Amniotic stem cell (primary cell): ENCODE measurements at places on chromosomes 2 and 18.

GRCh38 chr18:34867520-34867919 is 157.4 kb downstream of the DTNA start:
- no peak for DNase-seq

GRCh38 chr18:34315591-34316352 is 91.1 kb upstream of the NOL4 start:
- DNase-seq: no peak

DNA sequence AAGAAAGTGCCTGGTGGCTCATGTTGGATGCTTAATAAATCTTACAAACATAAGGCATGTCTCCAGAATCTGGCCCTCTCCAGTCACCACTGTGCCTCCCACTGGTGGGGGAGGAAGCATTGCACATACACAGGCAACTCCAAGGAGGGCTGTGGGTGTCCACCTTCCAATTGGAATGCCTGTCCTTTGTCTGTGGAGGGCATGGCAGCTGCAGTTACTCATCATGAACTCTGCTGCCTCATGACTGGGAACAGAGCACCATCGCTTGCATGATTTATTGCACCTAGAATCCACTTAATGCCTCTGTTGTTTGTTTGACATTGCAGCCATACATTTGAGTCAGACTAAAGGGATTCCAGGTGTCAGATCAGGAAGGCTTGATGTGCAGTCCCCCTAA is 278.9 kb downstream of the PRKCE start:
- DNase-seq: no peak

DNA sequence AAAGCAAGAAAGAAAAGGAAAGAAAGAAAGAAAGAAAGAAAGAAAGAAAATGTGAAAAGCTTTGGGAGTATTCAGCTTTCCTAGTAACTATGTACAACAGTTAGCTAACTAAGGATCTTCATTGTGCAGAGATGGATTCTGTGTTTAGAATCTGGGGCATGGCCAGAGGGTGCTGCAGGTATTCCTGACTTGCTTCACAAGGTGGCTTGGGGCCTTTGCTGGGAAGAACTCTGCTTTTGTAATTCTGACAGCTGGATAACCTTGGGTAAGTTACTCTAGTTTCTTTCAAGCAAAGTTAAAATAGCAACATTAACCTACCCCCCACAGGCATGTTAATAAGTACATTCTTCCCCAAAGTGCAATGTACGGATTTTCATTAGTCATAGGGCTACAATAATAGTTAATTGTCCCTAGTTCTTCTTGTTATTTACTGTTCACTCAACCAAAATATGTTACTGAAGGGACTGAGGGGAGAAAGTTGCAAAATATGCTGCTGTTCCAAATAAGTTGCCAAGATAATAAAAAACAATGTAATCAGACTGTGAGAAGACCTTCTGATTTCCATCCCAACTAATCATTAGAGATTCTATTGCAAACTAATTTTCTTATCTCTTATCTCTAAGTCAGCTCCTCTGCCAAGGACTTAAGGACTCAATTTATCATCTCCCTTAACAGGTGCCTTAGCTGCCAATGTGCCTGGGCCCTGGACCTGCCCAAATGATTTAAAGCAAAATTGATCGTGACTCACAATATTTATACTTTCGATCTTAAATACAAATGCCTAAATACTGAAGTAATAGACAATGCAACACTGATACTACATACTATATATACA is 50.3 kb downstream of the SERPINB8 start:
- no peak for DNase-seq

GRCh38 chr2:12083081-12083581 is 336.7 kb downstream of the LPIN1 start:
- DNase-seq: no peak

DNA sequence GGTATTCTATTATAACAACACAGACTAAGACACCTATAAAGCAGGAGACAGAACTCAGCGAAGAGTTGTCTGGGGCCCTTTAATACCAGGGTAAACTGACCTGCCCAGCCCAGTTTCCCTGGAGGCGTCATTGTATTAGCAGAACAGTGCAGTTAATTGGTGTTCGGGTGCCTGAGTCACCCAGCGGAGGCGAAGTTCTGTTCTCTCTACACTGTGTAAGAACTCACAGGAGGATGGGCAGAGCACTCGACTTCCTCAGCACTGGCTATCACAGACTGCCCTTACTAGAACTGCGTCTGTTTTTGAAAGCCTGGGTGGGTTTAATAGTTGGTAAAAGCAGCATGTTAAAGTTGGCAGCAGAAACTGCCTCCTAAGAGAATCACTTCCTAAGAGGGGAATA is 106.5 kb upstream of the ATP8B1 start:
- no peak for DNase-seq

DNA sequence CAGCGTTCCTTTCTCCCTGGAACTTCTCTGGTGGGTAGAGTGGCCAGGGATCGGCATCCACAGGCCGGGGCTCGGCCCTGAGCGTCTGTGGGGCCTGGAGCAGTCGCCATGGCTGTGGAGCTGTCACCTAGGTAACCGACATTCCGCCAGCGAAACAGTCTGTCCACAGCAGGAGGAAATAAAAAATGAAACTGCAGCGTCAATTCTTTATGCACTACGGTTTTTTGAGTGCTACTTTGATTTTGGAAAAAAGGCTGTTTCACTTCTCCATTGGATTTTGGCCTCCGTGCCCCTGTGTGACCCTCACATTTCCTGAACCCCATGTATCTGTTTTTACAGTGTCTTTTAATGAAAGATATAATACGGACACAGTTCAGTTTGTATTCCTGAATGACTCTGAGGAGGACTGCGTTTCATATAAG is 163.4 kb downstream of the LDLRAD4 start:
- DNase-seq: no peak
